ENCODE measurements at places on chromosomes 13 and 19.

DNA sequence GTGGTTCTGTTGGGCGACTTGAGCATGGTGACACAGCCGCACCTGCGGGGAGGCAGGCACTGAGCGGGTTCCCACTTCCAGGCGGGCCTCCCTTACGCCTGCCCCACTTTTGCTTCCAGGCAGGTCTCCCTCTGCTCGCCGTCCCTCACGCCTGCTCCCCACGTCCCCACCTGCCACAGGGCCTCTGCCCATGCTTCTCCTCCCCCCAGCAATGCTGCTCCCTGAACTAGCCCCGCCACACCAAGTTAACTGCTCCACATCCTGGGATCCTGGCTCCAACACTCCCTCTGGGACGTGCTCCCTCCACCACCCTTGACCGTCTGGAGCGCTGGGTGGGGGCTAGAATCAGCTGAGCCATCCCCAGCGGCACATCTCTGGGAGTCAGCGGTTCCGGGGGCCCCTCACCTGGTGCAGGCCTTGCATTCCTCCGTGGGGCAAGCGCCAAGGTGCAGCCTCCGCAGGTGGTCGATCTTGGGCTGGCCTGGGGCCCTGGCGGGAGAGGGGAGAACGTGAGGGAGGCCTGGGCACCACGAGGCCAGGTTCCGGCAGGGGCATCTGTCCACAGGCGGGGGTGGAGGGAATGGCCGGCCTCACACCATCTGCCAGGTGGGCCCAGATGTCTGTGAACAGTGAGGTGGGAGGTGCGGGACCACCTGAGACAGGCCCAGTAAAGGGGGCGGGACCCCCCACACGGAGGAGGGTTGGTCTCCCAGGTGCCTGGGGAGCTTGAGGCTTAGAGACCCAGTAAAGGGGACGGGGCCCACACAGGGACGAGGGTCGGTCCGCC lies 9.2 kb downstream of the CFD start:
- no peak for DNase-seq

GRCh38 chr19:7497292-7497691 lies 8.5 kb upstream of the PEX11G start:
- DNase-seq = peak; percentile 46

DNA sequence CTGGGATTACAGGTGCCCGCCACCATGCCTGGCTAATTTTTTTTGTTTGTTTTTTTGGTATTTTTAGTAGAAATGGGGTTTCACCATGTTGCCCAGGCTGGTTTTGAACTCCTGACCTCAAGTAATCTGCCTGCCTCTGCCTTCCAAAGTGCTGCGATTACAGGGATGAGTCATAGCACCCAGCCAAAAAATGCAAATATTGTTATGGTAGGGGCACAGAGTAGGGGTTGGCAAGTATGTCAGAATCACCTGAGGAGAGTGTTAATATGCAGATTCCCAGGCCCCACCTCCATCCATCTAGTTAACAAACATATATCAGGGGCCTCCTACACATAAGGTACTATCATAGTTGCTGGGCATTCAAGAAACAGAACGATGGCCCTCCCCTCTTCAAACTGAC lies 44.7 kb downstream of the VAV1 start:
- DNase-seq = no peak

- DNase-seq = no peak
Measured at GRCh38 chr13:76884186-76884906, 1.9 kb downstream of the KCTD12 start.

DNA sequence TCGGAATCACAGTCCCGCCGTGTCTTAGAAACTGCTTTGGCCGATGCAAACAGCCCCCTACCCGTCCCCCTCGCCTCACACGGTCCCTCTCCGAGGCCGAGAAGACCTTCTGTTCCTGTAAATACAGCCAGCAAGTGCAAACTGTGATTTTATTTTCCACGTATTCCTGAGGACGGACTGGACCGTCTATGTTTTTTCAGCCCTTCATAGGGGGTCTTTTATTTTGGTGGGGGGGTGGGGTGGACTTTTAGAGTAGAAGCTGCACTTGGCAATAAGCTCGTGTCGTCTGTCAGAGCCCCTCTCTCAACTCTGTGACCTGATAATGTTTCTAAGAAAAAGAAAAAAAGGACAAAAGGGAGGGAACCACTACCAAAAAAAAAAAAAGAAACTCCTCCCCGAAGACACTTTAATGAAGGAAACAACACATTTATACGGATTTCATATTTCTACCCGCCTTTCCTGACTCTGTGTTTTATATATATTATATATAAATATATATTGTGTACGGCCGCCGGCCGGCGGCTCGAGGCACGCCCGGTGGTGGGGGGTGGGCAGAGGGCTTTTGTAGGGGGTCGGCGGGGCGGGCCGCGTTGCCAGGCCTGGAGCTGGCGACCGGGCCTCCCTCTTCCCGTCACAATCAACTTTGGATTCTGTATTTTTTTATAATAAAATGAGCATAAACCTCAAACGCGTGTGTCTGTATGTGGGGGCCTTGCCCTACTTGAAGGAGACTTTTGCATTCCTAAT lies 15.2 kb downstream of the EFNA2 start:
- no peak for DNase-seq

DNA sequence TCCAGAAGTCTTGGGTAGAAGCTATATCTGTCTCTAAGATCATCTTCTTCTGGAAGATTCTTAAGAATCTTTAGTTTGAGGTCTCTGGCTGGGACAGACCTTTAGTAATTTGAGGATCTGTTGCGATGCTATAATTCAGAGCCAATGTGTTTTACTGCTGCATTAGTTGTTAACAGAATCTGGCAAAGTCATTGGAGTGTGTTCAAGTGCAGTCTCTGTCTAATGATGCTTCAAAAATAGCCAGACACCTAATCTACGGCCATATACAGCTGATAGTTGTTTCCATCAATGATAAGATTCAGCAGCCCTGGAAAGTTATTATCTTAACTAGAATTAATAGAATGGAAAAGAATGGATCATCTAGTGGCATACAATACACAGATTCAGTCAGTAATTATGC lies 72.6 kb downstream of the CDK8 start:
- DNase-seq = no peak
